ENCODE measurements at places on chromosomes 12 and 14.
A peak's percentile ranks its signal among the peaks of the same experiment; 100 is the strongest.

DNA sequence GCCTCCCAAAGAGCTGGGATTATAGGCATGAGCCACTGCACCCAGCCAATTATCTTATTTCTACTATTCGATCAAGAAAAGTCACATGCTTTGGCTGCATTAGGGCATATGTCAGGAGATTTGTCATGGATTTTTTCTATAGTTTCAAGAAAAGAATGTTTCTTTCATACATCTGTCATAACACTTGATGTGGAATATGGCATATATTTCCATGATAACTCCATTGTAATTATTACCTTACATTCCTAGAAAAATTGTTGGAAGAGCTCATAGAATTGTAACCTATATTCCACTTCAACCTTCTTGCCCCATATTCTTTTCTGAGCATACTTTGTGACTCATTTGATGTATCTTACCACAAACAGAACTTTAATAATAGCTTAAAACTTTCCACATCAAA is 740.9 kb upstream of the FLRT2 start:
- no peak for DNase-seq

- DNase-seq, result no peak
Observed at GRCh38 chr12:105322070-105322469, 8.4 kb upstream of the C12orf75 start.

GRCh38 chr12:114671443-114672411 is 12.2 kb downstream of the TBX3 start:
- DNase-seq, result no peak

GRCh38 chr12:44436756-44437155 is 439.4 kb downstream of the NELL2 start:
- no peak for DNase-seq

GRCh38 chr12:124808272-124808671 is 55.4 kb downstream of the SCARB1 start:
- DNase-seq, result no peak

DNA sequence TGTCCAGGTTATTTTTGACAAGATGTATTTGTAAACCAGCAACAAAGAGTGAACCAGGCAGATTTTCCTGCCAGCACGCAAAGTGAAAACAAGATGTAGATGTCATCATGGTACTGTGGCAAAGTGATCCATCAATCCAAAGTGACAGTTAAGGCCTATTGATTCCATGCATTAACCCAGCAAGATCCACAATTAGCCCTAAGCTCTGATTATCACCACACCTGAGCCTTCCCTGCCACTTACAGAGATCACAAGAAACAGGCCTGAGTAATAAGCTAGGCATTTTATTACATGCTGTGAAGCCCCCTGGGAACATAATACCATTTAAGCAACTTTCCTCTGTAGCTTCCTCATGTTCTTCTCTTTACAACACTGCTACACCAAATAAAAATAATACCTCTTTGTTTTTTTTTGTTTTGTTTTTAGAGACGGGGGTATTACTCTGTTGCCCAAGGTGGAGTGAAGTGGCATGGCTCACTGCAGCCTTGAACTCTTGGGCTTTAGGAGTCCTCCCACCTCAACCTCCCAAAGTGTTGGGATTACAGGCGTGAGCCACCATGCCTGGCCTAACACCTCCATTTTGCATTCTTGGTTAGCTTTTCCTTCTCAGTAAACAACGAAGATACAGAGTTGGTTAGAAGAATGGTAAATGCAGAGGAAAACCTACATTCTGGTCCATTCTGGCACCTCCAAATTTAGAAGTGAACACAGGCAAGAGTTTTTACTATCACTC is 85.5 kb downstream of the STON2 start:
- DNase-seq, result no peak

DNA sequence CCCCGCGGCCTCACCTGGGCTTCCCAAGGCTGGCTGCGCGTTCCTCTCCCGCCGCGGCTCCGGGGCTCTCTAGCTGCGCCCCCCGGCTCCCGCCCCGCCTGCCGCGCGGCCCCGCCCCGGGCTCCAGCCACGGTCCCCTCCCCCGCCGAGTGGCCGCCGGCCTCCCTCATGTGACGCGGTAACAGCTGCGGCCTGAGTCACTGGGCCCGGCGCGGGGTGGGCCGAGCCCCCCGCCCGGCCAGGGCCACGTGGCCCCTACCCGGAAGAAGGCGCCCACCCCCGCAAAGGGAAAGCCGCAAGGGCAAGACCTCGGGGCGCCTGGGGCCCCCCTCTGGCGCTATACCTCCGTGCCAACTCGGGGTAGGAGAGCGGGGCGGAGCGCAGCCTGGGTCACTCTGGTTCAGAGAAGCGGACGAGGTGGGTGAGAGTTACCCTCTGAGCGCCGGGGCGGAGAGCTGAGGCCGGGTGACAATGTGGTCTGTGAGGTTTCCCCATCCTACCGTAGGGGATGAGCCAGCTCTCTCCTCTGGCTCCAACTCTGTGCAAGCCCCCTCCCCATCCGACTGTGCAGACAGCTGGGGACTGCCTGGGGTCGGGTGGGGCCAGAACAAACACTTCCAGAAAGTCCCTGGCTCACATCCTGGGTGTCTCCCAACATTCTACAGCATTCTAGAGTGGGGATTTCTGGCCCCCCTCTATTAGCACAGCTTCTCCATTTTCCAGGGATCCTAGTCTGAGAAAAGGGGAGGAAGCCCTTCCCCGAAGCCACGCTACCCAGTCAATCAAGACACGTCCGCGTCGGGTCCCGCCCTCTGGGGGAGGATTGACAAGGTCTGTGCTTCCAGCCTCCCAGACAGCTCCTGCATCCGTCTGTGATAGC is at the start of gene CD63:
Gene CD63, minus strand, starts transcription at position 71 of the 880 bp plus-strand sequence. CDS start 668 bp downstream, outside the sequence.
- DNase-seq, result peak; percentile 94

DNA sequence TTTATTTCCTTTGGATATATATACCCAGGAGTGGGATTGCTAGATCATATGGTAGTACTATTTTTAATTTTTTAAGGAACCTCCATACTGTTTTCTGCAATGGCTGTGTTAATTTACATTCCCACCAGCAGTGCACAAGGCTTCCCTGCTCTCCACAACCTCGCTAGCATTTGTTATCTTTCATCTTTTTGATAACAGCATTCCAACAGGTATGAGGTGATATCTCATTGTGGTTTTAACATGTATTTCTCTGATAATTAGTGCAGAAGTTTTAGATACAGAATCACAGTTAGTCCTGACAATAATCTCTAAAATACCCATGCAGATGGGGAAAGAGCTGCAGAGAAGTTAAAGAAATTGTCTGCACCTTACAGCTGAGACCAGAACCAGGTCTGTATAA is 35.5 kb upstream of the BCL2L14 start:
- no peak for DNase-seq

DNA sequence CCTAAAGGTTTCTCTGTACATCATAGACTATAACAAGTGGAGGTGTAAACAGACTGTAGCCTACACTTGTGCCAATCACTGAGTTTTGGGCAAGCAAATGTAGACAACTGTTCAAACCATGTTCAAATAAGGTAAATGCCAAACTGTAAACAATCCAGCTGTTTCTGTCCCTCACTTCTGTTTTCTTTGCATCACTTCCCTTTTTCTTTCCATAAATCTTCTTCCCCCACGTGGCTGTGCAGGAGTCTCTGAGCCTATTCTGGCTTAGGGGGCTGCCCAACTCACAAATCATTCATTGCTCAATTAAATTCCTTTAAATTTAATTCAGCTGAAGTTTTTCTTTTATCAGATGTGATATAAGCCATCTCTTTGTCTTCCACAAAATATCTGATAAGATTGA is 65.1 kb upstream of the CPM start:
- no peak for DNase-seq

DNA sequence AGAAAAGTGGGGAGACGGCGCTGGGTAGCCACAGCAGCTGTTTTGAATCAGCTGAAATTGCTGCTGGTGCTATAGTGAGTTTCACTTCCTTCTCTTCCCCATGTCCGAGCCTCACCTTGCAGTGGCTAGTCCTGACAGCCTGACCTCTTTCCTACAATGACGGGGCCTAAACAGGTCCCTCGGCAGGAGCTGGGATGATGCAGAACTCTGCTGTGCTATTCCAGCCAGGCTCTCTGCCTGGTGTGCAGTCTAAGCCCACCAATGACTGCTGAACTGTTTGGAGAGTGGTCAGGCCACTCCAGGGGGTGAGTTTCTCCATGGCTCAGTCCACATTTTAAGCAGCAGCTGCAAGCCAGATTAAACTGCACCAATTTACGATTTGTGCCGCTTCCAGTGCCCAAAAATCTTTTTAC is 207.3 kb downstream of the TTC7B start:
- DNase-seq, result no peak

- no peak for DNase-seq
Observed at GRCh38 chr12:126191949-126192348, 1126.7 kb downstream of the AACS start.

GRCh38 chr14:94363151-94363624 is 25.2 kb downstream of the SERPINA1 start:
- no peak for DNase-seq

- DNase-seq, result no peak
Observed at GRCh38 chr12:96108321-96108720, 72.9 kb upstream of the LTA4H start.

DNA sequence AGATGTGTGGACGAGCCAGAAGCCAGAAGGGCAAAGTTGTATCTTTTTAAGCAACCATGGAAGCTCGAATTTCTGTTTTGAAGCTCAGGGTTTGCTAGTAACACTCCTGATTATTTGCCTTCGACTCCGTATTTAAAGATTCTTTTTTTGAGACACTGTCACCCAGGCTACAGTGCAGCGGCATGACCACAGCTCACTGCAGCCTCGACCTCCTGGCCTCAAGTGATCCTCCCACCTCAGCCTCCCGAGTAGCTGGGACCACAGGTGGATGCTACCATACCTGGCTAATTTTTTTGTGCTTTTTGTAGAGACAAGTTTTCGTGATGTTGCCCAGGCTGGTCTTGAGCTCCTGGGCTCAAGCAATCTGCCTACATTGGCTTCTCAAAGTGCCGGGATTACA is 18.7 kb upstream of the OASL start:
- DNase-seq, result no peak

- no peak for DNase-seq
Observed at GRCh38 chr12:89529738-89530137, 3.9 kb upstream of the POC1B start.

GRCh38 chr12:117331691-117332090 is 29.7 kb downstream of the NOS1 start:
- DNase-seq, result no peak

- no peak for DNase-seq
Observed at GRCh38 chr12:97487470-97487869, 24.9 kb downstream of the RMST start.

GRCh38 chr12:68189821-68190242 is 30.3 kb upstream of the IFNG start:
- DNase-seq, result no peak

GRCh38 chr12:48961331-48961730 is 4.0 kb upstream of the ARF3 start:
- no peak for DNase-seq

- DNase-seq, result no peak
Observed at GRCh38 chr14:54919330-54919729, 16.7 kb upstream of the GCH1 start.

DNA sequence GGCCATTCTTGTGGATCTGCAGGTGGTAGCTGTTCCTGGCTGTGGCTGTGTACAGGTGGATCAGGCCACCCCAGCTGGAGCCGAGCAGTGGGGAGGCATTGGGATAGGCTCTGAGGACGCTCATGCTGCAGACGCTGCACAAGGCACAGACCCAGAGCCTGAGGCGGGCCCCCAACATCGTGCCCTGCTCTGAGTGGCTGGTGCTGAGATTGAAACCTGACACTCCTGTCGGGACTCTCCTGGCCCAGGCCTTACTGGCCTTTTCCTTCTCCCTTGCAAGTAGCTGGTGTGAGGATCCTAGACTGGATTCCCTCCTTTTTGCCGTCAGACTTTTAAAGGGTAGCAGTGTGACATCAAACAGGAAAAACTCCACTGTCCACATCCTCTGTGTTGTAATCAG is at the start of gene FGF23:
Gene FGF23, minus strand, starts transcription at position 308 of the 400 bp plus-strand sequence. Its CDS starts 130 bp downstream, at position 178.
- no peak for DNase-seq

- DNase-seq, result no peak
Observed at GRCh38 chr12:2083008-2083407, 30.2 kb downstream of the CACNA1C start.

GRCh38 chr14:99968941-99969340 is 96.3 kb upstream of the EVL start:
- DNase-seq, result no peak

- no peak for DNase-seq
Observed at GRCh38 chr12:84058136-84058535, 854.5 kb downstream of the SLC6A15 start.

GRCh38 chr14:49546766-49547165 is 39.4 kb downstream of the RPS29 start:
- no peak for DNase-seq

DNA sequence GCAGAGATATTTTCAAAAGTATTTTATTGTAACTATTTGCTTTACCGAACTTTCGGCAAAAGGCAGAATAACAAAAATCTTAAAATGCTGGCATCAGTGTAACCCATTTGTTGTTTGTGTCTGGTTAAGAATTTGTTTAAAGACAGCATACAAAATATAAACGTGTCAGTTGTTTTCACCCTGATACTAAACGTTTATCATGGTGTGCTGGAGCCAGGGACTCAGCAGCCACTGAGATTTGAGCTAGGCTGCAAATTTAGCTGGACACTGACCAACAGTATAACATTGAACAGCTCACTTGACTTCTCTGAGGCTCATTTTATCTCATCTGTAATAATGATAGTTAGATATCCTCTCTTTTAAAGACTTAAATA is 183.7 kb downstream of the TMTC3 start:
- no peak for DNase-seq

DNA sequence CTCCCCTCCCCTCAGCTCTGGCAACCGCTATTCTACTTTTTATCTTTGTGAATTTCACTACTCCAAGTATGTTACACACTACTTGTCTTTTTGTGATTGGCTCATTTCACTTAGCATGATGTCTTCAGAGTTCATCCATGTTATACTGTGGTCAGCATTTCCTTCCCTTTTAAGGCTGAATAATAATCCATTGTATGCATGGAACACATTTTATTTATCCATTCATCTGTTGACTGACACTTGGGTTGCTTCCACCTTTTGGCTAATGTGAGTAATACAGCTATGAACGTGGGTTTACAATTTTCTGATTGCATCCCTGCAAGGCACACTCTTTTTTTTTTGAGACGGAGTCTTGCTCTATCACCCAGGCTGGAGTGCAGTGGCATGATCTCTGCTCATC is 53.0 kb upstream of the FUT8 start:
- DNase-seq, result no peak

DNA sequence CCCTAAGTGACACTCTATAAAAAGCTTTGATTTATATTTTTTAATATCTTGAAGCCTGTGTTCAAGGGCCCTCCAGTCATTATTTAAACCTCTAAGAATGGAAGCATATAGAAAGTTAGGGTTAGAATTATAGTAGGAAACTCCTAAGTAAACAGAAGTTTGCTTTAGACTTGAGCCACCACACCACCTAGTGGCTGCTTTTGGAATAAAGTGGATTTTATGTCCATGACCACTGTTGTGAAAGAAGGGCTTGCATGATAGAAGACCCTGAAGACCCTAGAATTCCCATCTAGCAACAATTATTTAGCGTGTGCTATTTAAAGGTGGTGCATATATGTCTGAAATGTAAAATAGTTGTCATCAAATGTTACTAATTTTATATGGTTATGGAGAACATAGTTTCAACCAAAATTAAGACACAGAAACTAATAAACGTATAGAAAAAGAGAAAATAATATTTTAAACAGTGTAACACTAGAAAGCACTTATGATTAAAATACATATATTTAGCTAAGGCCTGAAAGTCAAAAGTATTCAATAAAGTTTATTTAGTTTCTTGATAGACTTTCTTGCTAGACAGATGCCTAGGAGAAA is 21.3 kb downstream of the LRRIQ1 start:
- no peak for DNase-seq

- DNase-seq, result no peak
Observed at GRCh38 chr12:124744659-124745464, 118.8 kb downstream of the SCARB1 start.

Measured in lower lobe of right lung (tissue), 2 donors.